A549 treated with ZK216348 at 1 μM for 4 hours (cell line): ENCODE measurements at places on chromosomes 2 and 18. TPM values are rescaled to one million over a fixed set of nuclear protein-coding genes. Genes with fewer than 3 reads are reported as not detected.

The NPHP1 gene
- total RNA-seq, result 5.4 to 11.7 TPM (median 8.1 TPM) in 5 replicates

The GAD1 gene
- total RNA-seq, result 0.49 to 0.60 TPM (median 0.54 TPM) in 5 replicates

The SH3RF3 gene
- total RNA-seq, result 0.28 to 0.63 TPM (median 0.49 TPM) in 5 replicates

The LIPG gene
- 0.09 to 0.38 TPM (median 0.32 TPM) in 5 replicates for total RNA-seq

The BMP10 gene
- not detected in 5 replicates for total RNA-seq

The CENPA gene
- total RNA-seq, result 46.7 to 57.0 TPM (median 49.9 TPM) in 5 replicates

The UGT1A10 gene
- total RNA-seq, result 0.18 to 0.52 TPM (median 0.23 TPM) in 3 of 5 replicates, not detected in the others
